ENCODE measurements at places on chromosomes 1 and 21. TPM values are rescaled to one million over a fixed set of nuclear protein-coding genes. Genes with fewer than 3 reads are reported as not detected.

FCRL1 gene
- not detected for total RNA-seq

TNFRSF1B gene
- 21.1 TPM for total RNA-seq

AQP10 gene
- total RNA-seq = 0.13 TPM

DNA sequence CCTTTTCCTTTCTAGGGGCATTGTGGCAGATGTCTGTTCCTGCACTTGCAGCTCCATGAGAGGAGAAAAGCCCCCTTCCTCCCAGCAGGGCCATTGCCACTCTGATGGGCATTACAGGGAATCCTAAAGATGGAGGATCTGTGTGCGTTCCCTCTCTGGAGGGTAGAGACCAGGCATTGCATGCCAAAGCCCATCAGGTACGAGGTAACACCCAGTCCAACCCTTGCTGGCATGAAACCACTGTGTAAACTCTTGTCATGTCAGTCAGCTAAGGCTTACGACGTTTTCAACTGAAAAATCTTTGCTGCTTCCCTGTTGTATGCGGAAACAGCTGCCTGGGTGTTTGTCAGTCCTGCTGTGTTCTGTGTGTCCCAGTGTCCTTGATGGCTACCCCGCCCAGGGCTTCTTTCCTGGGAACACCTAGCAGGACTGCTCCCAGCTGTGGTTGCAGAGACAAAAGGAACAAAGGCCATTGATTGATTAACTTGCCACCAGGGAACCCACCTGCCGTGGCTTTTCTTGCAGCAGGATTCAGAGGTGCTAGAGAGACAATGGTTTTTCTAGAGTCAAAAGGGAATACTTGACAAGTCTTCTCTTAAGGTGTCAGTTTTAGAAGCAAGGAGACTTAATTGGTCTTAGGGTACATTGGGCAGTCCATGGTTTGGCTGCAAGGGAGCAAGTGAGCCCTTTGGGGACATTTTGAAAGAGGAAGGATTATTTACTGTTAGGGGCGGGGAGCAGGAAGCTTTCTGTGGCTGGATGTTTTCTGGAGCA is 24.6 kb downstream of the B3GALT5 start:
- DNase-seq = no peak

- DNase-seq = no peak
Measured at GRCh38 chr1:43600033-43601020, 49.6 kb upstream of the KDM4A start.

DNA sequence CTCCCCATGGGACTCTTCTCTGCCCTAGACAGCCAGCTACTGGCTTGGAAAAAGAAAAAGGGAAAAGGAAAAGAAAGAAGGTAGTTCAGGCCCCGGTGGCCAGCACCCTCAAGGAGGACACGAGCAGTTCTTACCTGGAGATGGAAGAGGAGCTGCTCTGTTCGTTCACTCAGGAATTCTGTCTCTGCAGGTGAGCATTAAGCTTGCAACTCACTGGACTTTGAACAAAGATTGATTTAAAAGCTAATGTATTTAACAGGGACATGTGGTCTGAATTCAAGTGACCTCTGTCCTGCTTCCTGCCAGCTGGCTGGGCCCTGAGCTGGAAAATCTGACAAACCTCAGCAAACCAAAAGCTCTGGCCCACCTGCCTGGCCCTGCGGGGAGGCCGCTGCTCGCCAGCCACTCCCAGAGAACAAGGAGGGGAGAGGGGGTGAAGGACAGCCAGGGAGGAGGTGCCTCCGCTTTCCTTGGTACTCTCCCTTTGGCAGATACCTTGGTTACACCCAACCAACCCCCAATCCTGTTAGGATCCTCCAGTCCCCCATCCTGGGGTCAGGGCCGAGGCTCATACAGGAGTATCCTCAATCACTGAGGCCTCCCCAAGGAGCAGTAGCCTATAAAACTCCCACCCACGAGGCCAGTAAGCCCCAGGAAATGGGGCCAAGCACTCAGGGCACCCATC is at the start of gene PDZK1:
PDZK1 (minus strand) TSS at position 186 of the 685 bp plus-strand sequence. CDS start 19,347 bp downstream, outside the sequence.
- DNase-seq = no peak

Measured in pulmonary artery endothelial cell (primary cell).